ENCODE measurements at places on chromosomes 16 and 17.

DNA sequence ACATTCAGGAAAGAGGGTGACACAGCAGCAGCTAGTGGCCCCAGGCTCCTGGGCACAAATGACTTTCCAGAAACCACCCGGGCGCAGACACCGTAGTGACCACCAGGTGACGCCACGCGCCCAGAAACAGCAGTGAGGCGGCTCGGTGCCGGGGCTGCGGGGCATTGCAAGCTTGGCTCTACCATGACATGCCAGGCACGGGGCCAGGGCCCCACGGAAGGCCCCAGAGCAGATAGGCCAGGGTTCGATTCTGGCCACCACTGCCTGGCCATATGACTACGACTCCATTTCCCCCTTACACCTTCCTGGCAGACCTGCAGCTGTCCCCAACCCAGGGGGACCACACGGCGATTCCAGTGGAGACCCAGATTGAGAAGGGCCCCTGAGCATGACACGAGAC, 6.7 kb downstream of the RHBDF1 start:
- peak; percentile 48 for ATAC-seq

GRCh38 chr17:54235571-54235970, 412.8 kb downstream of the KIF2B start:
- ATAC-seq, result no peak

DNA sequence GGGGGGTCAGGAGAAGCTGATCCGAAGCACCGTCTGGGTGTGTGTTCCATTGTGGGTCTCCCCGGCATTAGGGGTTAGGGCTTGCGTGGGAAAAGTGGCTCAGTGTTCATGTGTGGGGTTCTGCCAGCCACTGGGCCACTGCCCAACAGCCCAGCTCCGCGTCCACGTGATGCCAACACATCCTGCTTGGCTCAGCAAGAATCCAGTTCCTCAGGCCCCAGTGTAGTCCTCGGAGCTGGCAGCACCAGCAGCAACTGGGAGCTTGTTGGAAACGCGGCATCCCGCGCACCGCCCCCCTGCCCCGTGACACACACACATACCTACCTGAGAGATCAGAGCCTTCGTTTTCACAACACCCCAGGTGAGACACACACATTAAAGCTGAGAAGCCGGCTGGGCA, 18.9 kb downstream of the LGALS9 start:
- no peak for ATAC-seq

DNA sequence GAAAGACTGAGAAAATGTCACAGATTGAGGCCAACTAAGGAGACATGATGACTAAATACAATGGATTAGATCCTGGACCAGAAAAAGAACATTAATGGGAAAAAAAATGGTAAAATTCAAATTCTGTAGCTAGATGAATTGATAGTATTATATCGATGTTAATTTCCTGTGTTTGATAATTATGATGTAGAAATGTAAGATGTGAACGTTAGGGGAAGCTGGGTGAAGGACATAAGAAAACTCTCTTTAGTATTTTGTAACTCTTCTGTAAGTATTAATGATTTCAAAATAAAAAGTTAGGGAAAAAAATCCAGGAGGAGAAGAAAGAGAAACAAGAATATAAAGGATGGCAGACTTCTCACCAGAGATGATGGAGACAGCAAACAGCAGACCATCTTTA, 2.8 kb upstream of the ITGB3 start:
- no peak for ATAC-seq

GRCh38 chr16:50457423-50457822, 88.6 kb upstream of the BRD7 start:
- ATAC-seq, result no peak

- ATAC-seq, result peak; percentile 50
These were observed 8.6 kb upstream of the BAHCC1 start for GRCh38 chr17:81386646-81387099.

- no peak for ATAC-seq
These were observed 27.9 kb downstream of the CACNA1H start for GRCh38 chr16:1180549-1181403.

DNA sequence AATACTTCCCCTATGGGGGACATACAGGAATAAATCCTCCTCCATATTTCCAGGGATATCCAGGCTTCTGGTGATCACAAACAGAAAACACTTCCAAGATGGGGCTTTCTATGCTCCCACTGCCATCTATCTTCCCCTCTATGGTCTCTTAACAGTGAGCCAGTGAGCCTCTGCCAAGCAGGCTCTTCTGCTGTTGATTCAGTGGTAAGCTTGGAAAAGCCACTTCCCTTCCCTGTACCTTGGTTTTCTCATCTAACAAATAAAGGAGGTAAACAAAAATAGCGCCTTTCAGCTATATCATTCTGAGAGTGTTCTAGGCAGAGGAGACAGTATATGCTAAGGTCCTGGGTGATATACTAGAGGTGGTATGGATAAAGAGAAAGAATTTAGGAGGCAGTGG, 368.0 kb downstream of the SHISA9 start:
- no peak for ATAC-seq

- ATAC-seq, result no peak
These were observed 6.2 kb downstream of the N4BP1 start for GRCh38 chr16:48603647-48604376.

- no peak for ATAC-seq
These were observed 676.3 kb upstream of the GOT2 start for GRCh38 chr16:59410451-59410850.

- no peak for ATAC-seq
These were observed 56.8 kb downstream of the SLC47A1 start for GRCh38 chr17:19590451-19590850.

- ATAC-seq, result no peak
These were observed 18.4 kb downstream of the ADCY9 start for GRCh38 chr16:4097826-4098240.

DNA sequence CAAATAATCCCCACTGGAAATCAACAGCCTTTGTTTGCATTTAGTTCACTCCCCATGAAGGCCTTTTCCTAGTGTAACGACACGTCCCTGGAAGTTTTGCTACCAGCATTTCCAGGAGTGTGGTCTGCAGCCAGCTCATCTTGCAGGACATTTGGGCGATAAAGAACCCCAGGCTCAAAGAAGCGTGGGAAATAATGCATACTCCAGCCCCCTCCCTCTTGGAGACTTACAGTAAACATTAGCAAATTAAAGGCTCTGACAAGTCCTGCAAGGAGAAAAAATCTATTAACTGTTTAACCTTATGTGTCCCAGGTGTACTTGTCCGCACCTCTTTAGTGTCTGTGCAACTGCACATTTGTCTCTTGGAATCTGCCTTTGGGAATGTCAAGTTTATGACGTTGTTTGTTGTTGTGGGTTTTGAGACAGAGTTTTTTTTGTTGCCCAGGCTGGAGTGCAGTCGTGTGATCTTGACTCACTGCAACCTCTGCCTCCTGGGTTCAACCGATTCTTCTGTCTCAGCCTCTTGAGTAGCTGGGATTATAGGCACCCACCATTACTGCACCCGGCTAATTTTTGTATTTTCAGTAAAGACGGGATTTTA, 131.1 kb downstream of the ABCC1 start:
- ATAC-seq, result no peak

- ATAC-seq, result no peak
These were observed 26.6 kb downstream of the CNTNAP4 start for GRCh38 chr16:76303637-76304314.

DNA sequence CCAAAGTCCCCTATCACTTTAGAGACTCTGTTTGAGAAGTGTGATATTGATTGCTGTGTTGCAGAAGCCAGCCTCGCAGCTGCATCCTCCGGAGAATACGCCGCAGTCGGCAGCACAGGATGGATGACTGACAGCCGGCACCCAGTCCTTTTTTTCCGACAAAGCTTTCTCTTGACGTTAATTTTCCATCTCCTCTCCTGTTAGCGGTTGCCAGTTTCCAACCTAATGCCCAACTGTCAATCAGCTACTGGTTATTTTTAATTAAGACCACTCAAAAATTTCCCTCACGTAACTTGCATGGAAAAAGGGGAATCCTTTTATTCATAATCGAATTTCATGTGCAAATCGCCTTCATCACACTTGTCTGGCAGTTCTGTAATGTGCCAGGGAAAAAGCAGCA, 953.9 kb downstream of the CDH11 start:
- peak; percentile 71 for ATAC-seq

GRCh38 chr17:82613283-82614094, 34.8 kb downstream of the WDR45B start:
- peak; percentile 42 for ATAC-seq

DNA sequence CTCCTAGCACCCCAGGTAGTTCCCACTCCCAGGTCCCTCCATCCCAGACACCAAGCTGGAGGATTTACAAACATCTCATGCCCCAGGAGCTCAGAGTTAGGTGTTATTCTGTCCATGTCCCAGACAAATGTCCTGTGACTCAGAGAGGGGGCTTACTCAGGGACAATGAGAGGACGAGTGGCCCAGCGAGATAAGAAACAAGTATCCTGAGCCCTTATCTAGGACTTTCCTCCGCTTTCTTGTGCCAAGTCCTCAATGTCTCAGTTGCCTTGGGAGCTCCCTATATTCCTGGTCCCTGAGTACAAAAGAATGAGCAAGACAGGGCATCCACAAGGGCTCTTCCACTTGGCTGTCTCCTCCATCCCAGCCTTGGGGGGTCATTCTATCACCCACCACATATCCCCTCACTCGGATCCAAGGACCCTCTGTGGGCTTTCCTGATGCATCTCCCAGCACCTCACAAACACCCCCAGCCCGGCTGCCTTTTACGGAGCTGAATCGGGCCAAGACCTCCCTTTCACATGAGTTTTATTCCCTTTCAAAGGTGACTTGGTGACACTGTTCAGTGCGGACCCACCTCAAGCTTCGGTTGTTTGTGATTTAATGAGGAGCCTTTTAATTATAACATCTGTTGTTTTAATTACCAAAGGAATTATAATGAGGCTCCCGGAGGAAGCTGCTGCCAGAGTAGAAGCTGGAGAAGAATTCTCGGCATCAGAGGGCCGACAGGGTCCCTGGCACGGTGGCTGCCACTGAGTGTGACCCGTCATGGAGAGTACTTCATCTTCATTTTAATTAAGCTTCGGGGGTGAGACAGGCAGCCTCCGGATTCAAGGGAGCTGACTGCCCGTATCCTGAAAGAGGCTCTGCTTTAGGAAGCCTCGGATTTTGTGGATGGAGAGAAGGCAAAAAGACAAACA, 121.5 kb downstream of the WSCD1 start:
- no peak for ATAC-seq

- no peak for ATAC-seq
These were observed 98.9 kb upstream of the CDC42EP4 start for GRCh38 chr17:73410586-73411312.

- no peak for ATAC-seq
These were observed 60.2 kb downstream of the CCDC182 start for GRCh38 chr17:57684711-57685498.

DNA sequence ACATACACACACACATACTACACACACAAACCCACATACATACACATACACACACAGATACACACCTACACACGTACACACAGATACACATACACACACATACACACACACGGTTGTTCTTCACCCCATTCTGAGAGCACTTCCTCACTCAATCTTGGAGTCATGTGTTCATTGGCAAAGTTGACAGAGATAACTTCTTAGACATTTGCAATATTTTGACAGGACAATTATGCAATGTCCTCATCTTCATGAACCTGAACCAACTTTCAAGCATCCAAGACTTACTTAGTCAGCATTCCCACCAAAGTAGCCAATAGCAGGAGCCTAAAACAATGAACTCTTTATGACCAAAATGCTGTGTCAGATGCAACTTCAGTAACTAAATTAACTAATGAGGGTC, 77.1 kb upstream of the DNAH17 start:
- ATAC-seq, result no peak

DNA sequence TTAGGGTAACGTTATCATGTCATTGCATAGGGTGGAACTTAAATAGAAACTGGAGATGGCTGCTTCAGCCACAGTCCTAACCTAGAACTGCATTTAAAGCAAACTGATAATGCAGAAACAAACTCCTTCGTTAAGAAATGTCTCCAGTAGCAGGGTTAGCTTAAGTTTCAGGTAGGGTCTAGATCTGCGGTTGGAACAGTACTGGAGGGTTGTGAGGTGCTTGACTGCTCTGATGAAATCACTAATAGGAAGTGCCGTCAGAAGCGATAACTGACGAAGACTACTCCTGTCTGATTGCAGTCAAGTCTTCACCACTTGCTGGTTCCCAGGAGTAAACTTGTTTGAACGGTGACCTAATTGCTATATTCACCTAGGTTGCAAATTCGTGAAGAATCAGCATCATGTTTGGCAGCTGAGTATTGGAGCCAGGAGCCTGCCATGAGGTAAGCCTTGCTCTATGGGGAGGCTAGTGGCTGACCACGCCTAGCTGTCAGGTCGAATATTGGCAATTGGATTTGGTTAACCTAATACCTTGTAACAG, 24.5 kb downstream of the TRPV2 start:
- no peak for ATAC-seq

- peak; percentile 19 for ATAC-seq
These were observed 700 bp downstream of the MFAP4 start for GRCh38 chr17:19386051-19386929.

Data from motor neuron (in vitro differentiated cells).